Muscle of arm (tissue), 14 donors: ENCODE measurements at places on chromosomes 16 and 17. TPM values are rescaled to one million over a fixed set of nuclear protein-coding genes. Genes with fewer than 3 reads are reported as not detected.

DNA sequence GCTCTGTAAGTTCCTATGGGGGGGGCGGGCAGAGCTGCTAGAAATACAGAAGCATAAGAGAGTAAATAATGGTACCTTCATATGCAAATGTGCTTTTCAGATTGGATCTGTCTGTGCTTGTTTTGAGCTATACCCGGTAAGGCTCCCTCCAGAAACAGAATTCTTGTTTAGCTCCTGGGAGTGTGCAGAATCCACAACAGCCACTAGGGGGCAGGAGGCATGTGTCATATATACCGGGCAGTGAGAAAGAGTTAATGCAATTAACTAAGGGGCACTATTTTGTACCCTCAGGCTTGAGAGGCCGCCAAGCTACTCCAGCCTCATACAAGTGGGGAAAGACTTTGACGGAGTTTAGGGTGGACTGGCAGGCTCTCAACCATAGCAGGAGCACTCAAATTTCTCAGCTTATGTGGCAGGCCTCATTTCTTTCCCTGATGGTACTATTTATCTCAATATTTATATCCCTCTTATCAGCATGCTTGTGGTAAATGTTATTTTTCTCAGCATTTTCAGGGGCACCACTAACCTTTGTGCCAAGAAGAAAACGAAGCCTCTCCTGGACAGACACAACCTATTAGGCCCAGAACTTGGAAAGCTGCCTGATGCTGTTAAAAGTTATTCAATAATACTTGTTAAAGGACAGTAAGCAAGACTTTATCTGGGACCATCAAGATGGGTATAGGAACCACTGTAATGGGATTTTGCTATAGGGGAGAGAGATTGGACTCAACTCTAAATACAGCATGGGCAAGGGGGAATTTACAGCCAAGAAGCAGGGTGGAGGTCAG, 10.7 kb upstream of the CENPV start:
- peak; percentile 59 for DNase-seq

DNA sequence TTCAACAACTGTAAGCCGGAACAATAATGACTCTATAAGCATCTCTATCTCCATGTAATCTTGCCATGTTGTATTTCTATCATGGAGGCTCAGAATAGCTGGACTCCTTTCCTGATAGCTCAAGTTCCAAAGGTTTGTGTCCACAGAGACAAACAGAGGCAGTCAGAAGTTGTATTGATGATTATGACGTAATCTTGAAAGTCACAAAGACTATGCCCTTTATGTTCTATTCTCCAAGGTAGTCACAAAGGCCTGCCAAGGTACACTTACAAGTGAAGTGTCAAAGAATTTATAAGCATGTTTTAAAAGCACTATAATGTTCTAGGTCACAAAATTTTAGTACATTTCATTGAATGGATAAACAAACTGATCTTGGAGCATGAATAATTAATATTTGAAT, 542.2 kb downstream of the CDH11 start:
- no peak for DNase-seq

UBB gene
- 1,345 TPM for polyA plus RNA-seq

GRCh38 chr17:18848501-18848900, 9.4 kb upstream of the PRPSAP2 start:
- DNase-seq, result no peak

ARL5C gene
- polyA plus RNA-seq, result not detected

HID1 gene
- polyA plus RNA-seq, result 8.3 TPM

TMIGD1 gene
- polyA plus RNA-seq, result not detected

DNA sequence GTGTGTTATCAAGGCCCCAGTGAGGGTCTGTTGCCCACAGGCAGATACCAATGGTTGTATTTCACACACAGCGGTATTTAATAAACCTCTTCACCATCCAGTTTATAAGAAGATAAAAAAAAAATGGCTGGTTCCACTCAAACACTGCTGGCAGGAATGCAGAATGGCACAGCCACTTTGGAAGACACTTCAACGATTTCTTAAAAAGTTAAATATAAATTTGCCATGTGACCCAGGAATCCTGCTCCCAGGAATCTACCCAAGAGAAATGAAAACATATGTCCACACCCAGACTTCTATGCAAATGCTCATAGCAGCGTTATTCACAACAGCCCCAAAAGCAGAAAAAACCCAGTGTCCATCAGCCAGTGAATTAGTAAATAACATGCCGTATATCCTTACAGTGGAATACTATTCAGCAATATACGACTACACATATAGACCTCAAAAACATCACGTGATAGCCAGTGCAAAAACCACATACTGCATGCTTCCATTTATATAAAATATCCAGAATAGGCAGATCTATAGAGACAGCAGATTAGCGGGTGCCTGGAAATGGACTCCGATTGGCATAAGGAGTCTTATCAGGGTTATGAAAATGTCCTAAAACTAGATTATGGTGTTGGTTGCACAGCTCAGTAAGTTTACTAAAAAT, 38.7 kb downstream of the XYLT1 start:
- no peak for DNase-seq

GRCh38 chr17:48505788-48506187, 25.0 kb downstream of the HOXB1 start:
- DNase-seq, result no peak

DNA sequence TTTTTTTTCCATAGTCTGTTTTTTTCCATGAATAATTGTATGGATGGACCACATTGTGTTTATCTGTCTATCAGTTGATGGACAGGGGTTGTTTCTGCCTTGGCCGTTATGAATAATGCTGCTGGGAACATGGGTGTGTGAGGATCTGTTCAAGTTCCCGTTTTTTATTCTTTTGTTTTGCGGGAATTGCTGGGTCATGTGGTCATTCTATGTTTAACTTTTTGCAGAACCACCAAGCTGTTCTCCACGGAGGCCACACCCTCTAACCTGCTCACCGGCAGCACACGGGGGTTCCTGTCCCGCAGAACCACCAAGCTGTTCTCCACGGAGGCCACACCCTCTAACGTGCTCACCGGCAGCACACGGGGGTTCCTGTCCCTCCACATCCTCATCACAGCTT, 5.9 kb upstream of the MSLN start:
- no peak for DNase-seq

GRCh38 chr16:63337264-63337663, 1301.0 kb upstream of the CDH8 start:
- DNase-seq, result no peak

DNA sequence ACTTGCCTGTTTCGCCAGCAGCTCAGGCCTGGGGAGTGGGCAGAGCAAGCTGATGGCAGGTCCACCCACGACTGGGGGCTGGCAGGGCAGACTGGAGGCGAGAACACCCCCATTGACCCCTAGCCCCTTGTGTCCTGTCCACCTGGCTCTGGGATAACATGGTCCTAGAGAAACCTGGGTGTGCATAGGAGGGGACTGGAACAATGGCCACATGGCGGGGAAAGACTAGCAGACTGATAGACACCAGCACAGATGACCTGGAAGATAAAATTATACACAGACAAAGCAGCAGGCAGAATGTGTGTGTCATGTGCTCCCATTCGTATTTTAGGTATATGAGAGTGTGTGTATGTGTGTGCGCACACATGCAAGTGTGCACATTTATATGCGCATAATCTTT, 23.5 kb downstream of the NUBP1 start:
- no peak for DNase-seq

- DNase-seq, result peak; percentile 40
Observed at GRCh38 chr17:47695429-47696376, 1.7 kb downstream of the TBKBP1 start.

GRCh38 chr16:582614-583331, 7.1 kb upstream of the RAB40C start:
- DNase-seq, result no peak

LGALS9B gene
- polyA plus RNA-seq, result not detected

DNA sequence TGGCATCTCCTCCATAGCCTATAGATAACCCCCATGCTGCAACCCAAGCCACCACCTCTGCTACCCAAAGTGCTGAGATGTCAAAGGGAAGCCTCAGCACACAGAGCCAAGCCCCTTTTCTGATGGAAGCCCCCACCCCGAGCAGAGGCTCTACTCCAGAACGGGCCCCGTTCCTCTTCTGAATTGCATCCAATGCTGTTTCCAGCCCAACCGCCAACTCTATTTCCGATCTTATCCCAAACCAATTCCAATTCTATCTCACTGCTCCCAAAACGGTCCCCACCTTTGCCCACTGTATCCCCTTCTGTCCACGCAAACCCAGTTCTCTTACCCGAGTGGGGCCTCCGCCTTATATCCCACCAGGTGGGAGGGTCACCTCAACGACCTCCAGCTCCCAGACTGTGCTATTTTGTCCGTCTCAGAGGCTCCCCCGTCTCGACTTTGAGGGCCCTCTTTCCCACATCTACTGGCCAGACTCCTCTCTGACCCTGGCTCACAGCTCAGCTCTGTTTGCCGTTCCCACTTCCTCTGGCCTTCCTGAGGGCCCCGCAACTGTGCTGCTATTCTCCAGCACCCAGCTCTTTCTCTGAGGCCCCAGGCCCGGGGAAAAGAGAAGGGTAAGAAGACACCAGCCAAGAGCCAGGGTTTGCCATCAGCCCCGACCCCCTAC, 487 bp downstream of the SRL start:
- no peak for DNase-seq

GRCh38 chr16:4472880-4473279, 1.5 kb downstream of the NMRAL1 start:
- no peak for DNase-seq

GRCh38 chr17:76827736-76828135, 40.5 kb upstream of the MGAT5B start:
- no peak for DNase-seq

DNA sequence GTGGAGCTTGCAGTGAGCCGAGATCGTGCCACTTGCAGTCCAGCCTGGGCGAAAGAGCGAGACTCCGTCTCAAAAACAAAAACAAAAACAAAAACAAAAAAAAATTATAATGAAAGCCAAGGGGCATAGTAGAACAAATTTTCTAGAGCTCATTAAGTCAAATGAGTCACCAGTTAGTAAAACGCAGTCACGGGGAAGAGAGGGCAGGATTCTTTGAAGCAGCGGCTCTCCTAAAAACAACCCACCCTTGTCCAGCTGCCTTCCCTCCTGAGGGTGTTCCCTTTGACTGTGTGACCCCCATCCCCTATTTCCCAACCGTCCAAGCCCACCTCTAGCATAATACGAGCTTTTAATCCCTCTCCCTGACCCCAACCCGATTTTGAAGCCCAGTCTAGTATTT, 44.1 kb upstream of the STH start:
- no peak for DNase-seq

MMP15 gene
- polyA plus RNA-seq, result 41.5 TPM

ZFPM1 gene
- not detected for polyA plus RNA-seq

DNA sequence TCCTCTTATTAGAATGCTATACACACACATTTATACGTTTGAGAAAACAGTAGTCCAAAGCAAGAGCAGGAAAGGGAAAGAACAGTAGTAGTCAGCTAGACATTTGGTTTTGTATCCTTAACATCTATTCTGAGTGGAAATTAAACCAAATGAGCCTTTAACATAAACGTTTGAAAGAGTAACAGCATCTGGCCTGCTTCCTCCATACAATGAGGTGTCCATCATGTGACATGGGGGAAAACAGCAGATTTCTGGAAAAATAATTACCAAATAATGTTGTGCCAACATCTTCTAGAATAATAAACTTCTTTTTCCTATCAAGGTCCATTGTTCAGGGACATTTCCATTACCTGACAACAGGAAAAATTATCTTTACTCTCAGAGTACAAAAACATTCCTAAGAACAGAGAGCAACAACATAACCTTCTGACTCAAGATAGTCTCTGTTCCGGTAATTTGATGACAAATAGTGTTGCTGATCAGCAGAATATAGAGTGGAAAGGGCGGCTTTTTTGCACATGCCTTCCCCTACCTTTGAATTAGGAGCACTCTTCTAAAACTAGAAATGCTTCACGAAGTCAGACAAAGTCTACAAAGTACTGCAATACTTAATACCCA, 20.2 kb downstream of the CYTH1 start:
- no peak for DNase-seq

- no peak for DNase-seq
Observed at GRCh38 chr16:72216767-72217166, 44.8 kb upstream of the PMFBP1 start.

ECI1 gene
- polyA plus RNA-seq, result 33.9 TPM

DNA sequence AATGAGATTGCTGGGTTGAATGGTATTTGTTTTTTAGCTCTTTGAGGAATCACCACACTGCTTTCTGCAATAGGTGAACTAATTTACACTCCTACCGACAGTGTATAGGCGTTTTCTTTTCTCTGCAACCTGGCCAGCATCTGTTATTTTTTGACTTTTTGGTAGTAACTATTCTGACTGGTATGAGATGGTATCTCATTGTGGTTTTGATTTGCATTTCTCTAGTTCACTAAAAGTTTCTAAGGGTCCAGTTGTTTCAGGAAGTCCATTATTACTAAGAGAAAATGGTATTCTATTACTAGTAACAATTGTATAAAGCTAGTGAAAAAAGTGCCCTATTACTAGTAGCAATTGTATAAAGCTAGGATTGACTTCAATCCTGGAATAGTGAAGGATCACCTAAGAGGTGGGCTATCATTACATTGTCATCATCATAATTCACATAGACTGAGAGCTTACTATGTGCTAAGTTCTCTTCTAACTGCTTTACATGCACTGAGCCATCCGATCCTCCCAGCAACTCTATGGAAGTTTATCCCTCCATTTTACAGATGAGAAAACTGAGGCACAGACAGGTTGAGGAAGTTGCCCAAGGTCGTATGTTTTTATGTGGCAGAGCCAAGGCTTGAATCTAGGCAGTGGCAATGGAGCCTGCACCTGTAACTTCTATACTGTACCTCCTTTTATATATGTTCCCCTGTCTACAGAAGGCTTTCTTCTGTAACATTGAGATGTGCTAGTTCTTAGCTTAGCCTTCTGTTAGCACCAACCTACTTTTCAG, 13.4 kb upstream of the SMIM36 start:
- no peak for DNase-seq

TVP23C gene
- not detected for polyA plus RNA-seq

GRCh38 chr17:5126719-5127488, 11.1 kb downstream of the USP6 start:
- DNase-seq, result no peak

GRCh38 chr17:7818746-7819645, 15.0 kb upstream of the KDM6B start:
- no peak for DNase-seq

TERB1 gene
- not detected for polyA plus RNA-seq

GPR142 gene
- 0.28 TPM for polyA plus RNA-seq

TP53TG3B gene
- not detected for polyA plus RNA-seq
